ENCODE measurements at places on chromosomes 1 and 21. TPM values are rescaled to one million over a fixed set of nuclear protein-coding genes. Genes with fewer than 3 reads are reported as not detected.

- no peak overlapping the region for H3K27ac ChIP-seq
- H3K36me3 ChIP-seq: no peaks in the 10 kb centered on the region
- H3K4me1 ChIP-seq: no peaks in the 10 kb centered on the region
- no peak for DNase-seq
- H3K4me3 ChIP-seq: no peak overlapping the region
- H3K27me3 ChIP-seq: peaks cover 3% of the 10 kb centered on the region
Observed at GRCh38 chr1:165259706-165260428, 96.6 kb downstream of the LMX1A start.

DNA sequence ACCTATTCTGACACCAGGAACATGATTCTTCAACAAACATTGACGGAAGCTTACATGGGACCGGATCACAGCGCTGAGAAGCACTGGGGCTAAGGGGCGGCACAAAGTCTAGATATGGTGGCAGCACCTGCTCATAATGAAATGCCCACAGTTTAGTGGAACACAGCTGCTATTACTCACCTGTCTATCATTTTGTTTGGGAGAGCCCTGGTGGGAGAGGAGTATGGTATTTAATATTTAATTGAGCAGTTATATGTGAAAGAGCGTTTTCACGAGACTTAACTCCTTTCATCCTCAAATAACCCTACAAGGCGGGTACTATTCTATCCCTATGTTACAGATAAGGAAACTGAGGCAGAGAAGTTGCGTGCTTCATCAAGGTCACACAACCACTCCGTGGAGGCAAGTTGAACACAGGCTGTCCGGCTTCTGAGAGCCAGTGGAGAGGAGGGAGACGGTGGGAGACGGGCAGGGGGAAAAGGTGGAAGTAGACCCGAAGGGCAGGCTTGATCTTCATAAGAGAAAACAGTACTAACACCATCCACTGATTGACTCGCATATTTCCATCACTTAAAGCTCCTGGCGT is 790 bp upstream of the TSNAX start:
- no peaks in the 10 kb centered on the region for H3K27me3 ChIP-seq
- peaks cover 18% of the 10 kb centered on the region for H3K4me1 ChIP-seq
- DNase-seq: no peak
- peak overlapping the region; percentile 97 for H3K4me3 ChIP-seq

GPR25 gene
- polyA plus RNA-seq: not detected

DNA sequence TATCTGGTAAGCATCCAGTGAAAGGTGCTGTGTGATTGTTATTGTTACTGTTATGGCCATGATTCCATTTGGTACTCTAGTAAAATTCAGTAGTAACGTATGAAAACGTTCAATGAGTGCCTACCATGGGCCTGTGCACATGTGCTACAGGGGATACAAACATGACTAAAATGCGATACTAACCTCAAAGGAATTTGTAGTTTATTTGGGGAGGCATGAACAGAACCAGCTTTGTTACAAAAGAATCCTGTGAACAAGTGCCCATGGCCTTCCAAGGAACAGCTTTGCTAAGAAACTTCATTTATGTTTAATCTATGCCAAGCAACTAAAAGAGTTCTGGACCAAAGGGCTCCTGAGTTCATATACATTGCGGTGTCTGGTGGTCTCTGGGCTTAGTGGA is 28.7 kb downstream of the PTGFR start:
- H3K4me1 ChIP-seq: no peaks in the 10 kb centered on the region
- no peak for DNase-seq
- H3K4me3 ChIP-seq: no peak overlapping the region

LCE3E gene
- polyA plus RNA-seq: not detected

DNA sequence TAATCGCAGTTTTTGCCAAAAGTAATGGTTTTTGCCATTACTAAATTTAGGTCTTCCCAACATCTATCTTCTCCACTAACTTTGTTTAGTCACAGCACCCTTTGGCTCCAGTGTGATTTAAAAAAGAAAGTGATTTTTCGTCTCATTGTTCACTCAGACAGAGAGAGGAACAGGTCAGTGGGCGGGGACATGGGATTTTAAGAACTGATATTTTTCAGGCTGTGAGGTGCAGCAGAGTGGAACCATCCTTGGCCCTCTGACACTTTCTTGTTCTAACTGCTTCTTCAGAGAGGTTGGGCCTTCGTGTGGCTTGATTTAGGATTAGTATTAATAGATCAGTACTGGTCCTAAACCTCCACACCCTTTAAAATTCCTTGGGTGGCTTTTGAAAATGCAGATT is 38.8 kb downstream of the CASQ2 start:
- H3K4me1 ChIP-seq: no peaks in the 10 kb centered on the region
- no peaks in the 10 kb centered on the region for H3K36me3 ChIP-seq

DNA sequence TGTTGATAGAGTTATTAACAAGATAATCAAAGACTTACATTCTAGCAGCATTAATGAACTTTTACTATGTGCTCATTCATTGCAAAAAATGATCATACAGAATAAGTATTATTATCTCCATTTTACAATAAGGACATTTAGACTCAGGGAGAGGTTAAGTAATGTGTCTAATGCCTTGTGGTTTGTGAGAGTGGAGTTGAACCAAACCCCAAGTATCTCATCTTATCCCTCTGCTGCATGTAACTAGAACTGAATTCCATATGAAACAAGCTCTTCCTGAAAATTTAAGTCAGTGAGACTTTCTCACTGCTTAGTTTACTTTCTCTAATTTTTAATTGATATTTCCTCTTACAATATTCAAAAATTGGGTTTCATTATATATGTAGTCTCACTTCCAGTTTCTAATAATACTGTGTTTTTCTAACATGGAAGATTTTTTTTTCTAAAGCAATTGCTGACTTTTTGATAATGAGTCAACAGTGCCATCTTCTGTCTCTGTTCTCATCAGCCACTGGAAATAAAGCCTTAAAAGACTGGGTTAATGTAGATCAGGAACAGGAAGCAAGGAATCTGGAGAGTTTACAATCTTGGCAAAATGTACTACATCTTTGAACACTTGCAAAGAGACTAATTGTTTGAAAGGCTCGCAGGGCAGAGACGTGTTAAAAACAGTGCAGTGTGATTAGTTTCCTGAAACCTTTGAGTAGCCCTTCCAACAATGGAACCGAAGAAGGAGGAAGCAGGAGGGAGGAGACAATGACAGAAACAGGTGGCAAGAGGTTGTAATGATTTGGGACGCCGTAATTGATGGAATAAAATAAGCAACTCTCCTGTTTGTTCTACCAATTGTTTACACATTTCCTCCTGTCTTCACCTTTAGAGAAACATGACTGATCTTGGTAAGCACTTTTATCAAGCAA is 567.6 kb downstream of the MRPL39 start:
- H3K27me3 ChIP-seq: no peaks in the 10 kb centered on the region
- no peaks in the 10 kb centered on the region for H3K4me1 ChIP-seq
- no peak for DNase-seq
- H3K27ac ChIP-seq: no peak overlapping the region
- no peaks in the 10 kb centered on the region for H3K36me3 ChIP-seq

DNA sequence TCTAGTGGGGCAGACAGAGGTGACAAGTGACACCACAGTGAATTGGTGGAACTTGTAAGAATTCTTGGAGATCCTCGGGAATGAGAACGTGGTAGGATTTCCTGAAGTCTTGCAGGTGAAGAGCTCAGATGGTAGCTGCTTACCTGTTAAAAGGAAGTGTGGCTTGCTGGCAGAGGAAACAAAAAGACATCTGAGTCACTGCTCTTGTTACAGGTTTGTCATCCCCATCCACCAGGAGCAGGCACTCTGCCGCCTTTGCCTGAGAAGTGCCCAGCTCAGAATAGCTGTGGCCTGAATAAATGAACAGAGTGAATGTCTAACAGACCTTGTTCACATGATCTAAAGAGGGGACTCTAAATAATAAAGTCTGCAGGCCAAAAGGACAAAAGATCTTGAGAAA is 12.3 kb upstream of the ZSCAN20 start:
- no peak overlapping the region for H3K27ac ChIP-seq
- H3K4me3 ChIP-seq: no peak overlapping the region
- H3K4me1 ChIP-seq: no peaks in the 10 kb centered on the region
- H3K27me3 ChIP-seq: no peaks in the 10 kb centered on the region
- DNase-seq: no peak

- H3K36me3 ChIP-seq: no peaks in the 10 kb centered on the region
- no peak overlapping the region for H3K27ac ChIP-seq
- peaks cover 5% of the 10 kb centered on the region for H3K27me3 ChIP-seq
- DNase-seq: peak; percentile 72
Observed at GRCh38 chr1:46517010-46517600, 27.5 kb downstream of the DMBX1 start.
